MCF 10A (cell line): ENCODE measurements at places on chromosomes 5 and 9. TPM values are rescaled to one million over a fixed set of nuclear protein-coding genes. Genes with fewer than 3 reads are reported as not detected.

Gene KCNV2
- total RNA-seq, result not detected in 2 replicates

Gene PKD2L2
- total RNA-seq, result not detected in 2 replicates

Gene PTGDS
- 1.1 and 1.8 TPM in 2 replicates for total RNA-seq

GRCh38 chr5:170393235-170393634 lies 4.1 kb upstream of the KCNMB1 start:
- no peak for DNase-seq

- no peak for DNase-seq
These were observed 251.1 kb upstream of the PPP1R2B start for GRCh38 chr5:156598964-156599363.

- DNase-seq, result peak; percentile 84
These were observed 16.9 kb downstream of the DNAJC18 start for GRCh38 chr5:139422307-139422893.

- peak; percentile 60 for DNase-seq
These were observed 19.7 kb upstream of the HSDL2 start for GRCh38 chr9:112360047-112360804.

DNA sequence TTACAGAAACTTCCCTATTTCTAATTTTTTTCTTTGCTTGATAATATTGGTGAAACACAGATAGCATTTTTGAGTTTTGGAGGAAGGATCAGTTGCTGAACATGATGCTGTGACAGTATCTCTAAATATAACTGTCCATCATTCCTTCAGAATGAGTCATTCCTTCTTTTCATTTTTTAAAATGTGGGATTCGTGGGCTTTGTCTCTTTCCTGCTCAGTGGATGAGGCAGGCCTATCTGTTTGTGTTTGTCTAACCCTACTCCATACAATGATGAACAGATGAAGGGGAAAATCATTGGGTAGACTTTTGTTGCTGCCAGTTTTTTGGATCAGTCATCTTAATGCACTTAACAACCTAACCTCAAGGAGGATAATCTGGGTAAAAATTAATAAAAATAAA lies 15.7 kb upstream of the OR13C8 start:
- no peak for DNase-seq

DNA sequence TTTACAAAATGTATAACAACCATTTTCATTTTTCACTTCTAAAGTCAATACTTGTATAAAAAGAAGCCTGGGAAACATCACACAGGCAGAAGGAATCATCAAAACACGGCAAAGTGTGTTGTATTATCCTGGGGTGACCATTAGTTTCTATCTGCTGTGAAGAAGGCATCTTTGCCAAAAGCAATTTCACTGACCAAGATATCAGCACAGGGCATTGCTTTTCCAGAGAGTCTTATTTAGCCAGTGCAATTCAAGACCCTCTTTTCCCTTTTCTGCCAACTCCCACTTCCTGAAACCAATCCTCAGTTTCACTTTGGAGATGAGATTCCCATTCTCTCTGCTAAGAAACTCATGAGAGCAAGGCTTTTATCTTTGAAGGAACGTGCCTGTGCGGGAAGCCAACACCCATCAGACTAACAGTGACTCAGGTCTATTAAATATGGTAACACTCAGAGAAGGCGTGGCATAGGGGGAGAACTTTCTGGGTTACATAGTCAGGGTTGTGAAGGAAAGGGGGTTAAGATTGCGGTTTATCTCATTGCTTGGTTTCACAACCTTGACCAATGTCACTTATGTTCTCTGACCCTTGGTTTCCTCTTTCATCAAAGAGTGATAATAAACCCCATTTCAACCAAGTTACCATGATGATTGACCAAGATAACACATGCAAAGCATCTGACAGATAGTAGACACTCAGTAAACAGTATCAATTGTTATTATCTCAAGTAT lies 666.9 kb upstream of the KLF4 start:
- peak; percentile 59 for DNase-seq
